ENCODE measurements at places on chromosomes 3 and 15.

DNA sequence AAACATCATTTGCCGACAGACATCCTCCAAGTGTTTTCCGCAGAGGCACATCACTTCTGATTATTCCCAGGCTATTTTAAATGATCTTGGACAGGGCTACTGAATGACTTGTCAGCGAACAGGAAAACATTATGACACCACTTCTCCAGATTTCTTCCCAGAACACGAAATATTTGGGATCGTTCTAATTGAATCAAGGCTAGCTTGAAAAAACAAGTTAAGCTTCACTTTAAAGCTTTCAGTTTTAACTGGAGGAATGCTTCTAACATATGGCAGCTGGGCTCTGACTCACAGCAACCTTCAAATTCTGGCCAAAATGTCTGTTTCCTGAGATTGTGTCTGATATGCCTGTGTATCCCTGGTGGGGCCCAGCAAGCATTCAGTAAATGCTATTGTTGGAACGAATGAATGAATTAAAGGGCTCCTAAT is 127.0 kb upstream of the ICE2 start:
- DNase-seq: no peak

- no peak for DNase-seq
These were observed 107.4 kb downstream of the ADAMTS17 start for GRCh38 chr15:100234158-100235029.

DNA sequence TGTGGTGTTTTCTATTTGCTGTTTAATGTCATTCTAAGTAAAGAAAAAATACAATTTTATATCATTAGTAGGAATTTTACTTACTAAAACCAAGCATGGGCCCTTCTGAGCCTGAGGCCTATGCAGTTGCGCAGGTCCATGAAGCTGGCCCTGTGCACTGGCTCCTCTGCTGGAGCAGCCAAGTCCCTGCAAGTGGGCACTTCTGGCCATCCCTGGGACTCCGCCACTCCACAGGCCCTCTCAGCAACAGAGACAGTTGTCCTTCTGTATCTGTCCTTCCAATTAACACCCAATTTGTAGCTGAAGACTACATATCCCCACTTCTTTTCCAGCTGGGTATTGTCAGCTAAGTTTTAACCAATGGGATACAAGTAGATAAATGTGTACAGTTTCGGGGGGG is 49.9 kb upstream of the RYK start:
- DNase-seq: no peak

DNA sequence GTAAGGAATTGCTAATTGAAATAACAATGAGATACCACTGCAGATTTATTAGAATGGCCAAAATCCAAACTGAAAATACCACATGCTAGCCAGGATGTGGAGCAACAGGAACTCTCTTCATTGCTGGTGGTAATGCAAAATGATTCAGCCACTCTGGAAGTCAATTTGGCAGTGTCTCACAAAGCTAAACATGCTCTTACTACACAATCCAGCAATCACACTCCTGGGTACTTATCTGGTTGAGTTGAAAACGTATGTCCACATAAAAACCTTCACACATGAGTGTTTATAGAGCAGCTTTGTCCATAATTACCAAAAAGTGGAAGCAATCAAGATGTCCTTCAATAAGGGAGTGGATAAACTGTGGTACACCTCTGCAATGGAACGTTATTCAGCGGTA is 113.3 kb downstream of the SMAD6 start:
- DNase-seq: no peak

DNA sequence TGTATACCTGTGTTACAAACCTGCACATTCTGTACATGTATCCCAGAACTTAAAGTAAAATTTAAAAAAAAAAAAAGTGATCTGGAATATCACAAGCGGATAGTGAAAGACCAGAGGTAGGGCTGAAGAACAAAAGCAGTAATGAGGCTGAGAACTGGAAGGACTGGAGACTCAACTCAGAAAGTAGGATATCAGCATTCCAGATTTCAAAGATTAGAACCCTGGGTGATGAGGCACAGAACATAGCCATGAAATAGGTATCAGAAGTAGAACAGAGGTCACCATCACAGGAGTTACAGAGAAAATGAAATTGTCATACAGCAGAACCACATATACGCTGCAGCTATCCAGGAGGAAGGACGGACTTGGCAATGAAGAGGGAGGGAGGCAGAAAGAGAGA is 56.1 kb downstream of the ACAP2 start:
- DNase-seq: no peak

Data from ureter (tissue), 1 donor.